ENCODE measurements at places on chromosomes 11 and 22.
A peak's percentile ranks its signal among the peaks of the same experiment; 100 is the strongest.

DNA sequence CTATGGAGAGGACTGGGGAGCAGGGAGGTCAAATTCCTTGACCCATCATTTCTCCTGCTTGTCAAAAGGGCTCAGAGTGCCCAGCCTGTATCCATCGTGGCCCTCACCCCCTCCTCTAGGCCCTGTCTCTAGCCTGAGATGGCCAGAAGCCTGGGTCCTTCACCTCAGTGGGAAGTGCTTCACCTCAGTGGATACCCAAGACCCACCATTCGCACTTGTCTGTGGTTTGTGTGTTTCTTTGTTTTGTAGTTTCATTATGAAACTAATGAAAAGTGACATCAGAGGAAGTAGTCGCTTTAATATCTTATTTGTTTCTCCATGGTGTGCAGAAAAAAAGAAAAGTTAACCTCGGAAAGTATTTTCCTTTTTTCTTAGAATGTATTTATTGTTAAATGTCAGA lies 194.0 kb upstream of the CADM1 start:
- no peak for DNase-seq

DNA sequence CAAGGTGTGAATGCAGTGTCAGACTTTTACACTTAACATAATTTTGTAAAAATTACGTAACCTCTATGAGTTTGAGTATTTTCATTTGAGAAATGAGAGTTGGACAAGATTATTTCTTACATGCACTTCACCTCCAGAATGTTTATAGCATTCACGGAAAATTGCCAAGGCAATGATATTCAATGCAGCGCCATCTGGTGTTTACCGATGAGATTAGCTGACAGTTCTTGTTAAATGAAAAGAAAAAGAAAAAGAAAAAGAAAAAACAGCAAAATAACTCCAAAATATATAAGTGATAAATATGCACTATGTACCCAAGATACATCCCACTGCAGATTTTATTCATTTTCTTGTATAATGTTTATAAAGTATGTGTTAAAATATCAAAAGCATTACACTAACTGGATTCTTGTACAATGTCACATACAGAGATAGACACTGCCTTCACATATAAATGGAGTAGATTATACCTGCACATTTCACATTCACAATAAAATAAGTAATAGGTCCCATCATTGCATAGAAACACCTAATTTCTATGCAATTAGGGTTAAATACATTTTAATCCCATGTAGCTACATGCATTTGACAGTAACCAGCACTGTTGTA lies 976.3 kb upstream of the FAT3 start:
- DNase-seq: peak; percentile 2

- peak; percentile 78 for DNase-seq
Observed at GRCh38 chr11:587978-588380, 11.7 kb downstream of the PHRF1 start.

GRCh38 chr11:125957618-125958332 lies 11.9 kb downstream of the VSIG10L2 start:
- no peak for DNase-seq

DNA sequence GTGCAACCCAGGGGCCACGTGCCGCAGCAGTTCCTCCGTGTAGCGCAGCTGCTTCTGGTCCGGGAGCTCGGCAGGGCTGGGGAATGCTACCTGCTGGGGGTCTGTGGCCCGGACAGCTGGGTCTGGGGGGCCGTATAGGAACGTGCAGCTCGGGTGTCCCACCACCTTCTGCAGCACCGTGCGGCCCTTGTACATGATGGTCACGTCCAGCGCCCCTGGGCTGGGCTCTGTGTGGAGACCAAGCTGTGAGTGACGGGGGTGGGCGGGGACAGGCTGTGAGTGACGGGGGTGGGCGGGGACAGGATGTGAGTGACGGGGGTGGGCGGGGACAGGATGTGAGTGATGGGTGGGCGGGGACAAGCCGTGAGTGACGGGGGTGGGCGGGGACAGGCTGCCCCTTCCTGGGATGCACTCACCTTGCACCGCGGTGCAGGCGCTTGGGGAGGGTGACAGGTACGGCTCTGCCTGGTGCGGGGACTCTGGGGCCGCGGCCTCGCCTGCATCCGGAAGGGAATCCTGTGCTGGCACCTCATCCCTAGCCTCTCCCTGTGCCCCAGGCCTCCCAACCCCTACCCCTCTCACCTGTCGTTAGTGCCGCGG lies 2.3 kb downstream of the IRF7 start:
- peak; percentile 67 for DNase-seq

GRCh38 chr11:17076517-17077239 lies 789 bp downstream of the RPS13 start:
- DNase-seq: no peak

GRCh38 chr11:45031912-45032519 lies 81.3 kb upstream of the TP53I11 start:
- DNase-seq: no peak

- no peak for DNase-seq
Observed at GRCh38 chr11:130087294-130087926, 17.7 kb downstream of the APLP2 start.

DNA sequence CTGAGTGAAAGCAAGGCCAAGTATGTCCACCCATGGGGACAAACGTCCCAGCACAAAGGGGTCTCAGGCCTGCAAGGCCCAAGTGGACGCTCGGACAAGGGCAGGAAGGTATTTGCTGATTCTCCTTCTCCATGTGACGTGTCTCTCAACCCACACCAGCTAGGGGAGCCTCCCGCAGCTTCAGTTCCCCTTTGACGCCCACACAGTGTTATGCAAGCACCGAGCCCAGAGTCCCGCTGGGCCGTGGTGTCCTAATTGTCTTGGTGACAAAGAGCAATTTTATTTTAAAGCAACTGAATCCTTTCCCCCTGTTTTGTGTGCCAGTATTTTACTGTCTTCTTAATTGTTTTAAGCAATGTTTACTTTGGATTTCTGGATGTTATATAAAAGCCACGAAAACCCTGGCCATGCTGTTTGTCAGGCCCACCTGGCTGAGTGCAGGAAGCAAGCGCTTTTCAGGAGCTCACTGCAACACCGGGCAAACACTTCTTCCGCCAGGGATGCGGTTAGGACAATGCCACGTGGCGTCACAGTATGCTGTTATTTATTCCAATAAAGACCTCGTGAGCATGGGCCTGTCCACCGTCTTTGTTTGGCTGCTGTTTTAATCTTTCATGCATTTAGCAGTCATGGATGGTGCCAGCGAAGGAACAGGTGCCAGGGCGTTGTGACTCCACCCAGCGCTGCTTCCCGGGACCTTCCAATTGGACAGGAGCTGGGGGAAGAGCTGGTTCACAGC lies 8.2 kb upstream of the PARVG start:
- peak; percentile 11 for DNase-seq

DNA sequence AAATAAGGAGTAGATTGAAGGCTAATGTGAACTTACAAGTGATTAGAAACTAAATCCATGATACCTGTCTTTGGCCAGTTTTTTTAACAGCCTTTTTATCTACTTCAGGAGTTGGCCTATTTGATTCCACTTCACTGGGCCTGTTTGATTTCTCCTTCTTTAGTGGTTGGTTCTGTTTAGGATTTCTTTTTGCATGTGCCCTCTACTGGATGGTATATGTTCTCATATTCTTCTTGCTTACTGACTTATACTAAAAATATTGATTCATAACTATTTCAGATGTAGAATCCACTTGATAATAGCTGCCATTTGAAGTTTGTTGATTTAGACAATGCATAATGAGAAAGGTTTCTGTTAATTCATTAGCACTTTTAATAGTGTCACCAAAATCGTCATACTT lies 53.9 kb downstream of the USP47 start:
- no peak for DNase-seq

DNA sequence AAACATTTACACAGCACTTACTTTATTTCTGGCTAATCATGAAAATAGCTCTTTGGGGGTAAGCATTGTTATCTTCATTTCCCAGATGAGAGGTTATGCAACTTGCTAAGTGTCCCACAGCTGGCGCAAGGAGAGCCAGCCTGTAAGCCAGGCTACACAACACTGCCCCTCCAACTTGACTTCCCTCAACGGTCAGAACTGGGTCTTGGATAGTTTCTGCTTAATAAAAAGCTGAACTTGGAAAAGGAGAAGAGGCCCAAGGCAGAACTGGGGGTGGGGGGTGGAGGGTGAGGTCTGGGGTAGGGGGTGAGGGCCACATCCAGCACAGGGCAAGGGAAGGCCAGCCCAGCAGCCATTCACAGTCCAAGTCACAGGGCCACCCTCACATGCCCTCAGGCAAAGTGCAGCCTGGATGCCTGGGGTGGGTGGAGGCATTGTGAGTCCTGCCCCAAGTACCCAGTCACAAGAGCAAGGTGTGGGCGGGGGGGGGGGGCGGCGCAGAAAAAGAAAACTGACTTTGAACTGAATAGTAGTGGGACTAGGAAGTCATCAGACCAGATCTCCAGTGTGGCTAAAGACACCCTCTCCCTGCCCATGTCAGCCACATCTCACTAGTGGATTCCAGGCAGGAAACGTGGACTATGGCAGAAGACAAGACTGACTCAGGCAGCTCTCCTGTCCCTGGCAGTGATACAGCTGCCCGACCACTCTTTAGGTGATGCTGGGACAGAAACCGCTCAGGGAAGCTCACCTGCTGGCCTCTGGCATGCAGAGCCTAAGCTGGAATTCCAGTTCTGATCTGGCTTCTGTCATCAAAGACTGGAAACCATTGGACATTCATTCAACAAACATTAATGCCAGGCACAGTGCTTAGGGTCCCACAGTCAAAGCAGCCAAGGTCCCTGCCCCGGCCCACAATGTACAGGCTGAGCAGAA lies 52.4 kb downstream of the PACSIN2 start:
- no peak for DNase-seq

DNA sequence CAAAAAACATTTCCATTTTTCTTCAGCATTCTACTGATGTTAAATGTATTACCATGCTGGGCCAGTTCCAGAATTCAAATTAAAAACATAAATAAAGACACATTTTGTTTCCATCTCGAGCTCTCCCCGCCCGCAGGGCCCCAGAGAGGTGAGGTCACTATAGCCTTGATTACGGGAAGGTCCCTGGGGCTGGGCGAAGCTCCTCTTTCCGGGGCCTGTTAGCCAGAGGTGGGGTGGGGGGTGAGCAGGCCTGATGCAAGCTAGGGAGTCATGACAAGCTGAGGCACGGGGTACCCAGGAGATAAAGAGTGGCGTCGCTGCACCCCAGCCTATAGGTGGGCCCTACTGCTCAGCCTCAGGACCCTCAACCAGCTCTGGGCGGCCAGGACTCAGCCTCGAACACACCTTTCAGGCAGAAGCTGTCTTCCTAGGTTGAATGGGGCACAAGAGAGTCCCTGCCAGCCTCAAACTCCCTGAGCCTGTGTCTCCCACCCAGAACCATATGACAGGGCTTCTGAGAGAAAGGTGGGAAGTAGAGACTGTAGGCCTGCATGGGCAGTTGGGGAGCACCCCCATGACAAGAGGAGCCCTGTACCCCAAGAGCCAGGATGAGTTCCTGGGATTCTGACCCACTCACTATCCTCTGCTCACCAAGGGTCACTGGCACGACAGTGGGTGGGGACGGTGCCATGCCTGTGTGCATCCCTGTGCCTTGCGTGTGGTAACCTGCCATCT lies 34.8 kb downstream of the KCNQ1OT1 start:
- no peak for DNase-seq

GRCh38 chr11:71442880-71443279 lies 5.3 kb downstream of the DHCR7 start:
- DNase-seq: no peak

- no peak for DNase-seq
Observed at GRCh38 chr11:58907780-58908179, 31.5 kb upstream of the GLYATL1 start.

GRCh38 chr11:102430158-102430836 lies 22.3 kb downstream of the TMEM123 start:
- DNase-seq: no peak

DNA sequence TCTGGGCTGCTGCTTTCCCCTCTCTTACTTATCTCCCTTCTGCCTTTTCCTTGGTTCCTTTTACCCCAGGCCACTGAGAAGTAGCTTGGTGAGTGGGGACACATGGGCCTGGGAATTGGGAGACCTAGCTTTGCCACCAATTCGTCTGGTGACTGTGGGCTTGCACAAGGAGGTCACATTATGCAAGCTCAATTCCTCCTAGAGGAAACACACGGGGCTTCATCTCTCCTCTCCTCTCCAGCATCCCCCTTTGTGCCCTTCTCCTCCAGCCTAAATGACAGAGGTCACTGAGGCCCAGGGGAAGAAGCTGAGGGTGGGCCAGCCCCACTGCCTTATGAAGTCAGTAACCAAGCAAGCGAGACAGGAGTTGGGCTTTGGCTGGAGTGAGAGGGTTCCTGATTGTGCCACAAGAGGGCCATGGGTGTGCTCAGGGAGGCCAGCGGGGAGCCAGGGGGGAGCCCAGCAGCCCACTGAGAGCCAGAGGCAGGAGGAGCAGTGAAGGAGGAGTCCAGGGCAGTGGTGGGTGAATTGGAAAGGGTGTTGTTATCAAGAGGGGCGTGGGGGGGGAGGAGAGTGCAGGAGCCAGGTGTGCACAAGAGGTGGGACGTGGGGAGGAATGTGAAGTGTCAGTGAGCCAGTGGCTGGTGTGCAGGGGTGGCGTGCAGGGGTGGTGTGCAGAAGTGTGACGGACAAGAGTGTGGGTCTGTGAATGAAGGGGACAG lies 2.0 kb downstream of the CLCF1 start:
- DNase-seq: peak; percentile 31

DNA sequence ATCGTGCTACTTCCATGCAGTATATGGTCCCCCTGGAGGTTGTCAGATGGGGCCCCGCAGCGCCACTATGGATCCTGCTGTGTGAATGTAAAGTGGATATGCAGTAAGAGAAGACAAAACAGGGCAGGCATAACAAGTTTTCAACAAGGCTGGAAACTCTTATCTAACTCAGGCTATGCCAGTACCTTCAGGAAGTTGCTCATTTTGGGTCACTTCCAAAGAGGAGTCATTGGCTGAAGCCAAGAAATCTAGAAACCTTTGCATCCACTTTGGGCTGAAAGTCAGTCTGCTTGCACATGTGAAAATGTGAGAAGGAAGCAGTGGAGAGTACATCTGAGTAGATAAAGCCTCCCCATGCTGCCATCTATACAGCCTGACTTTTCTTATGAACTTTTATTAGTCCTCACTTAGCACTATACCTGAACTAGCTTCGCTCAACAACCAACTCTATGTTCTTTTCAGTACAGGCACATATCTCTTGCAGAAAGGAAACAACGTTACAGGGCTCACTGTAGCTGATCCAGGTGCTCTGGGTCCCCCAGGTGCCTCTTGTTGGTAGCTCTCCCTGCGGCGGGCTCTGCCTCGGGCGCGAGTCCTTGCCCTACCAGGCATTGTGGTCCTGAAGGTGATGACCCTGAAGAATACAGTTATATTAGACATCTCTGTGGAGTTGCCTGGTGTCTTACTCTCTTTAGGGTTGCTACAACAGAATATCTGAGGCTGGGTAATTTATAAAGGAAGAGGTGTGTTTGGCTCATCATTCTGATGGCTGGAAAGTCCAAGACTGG lies 12.4 kb downstream of the PIWIL3 start:
- no peak for DNase-seq

Measured in CD4-positive, alpha-beta T cell treated with Interleukin-2 at 100 ng/mL for 4 hours (primary cell).